ENCODE measurements at places on chromosomes 6 and 20.

GRCh38 chr6:3990692-3991491 is 88.0 kb downstream of the FAM217A start:
- peak; percentile 47 for DNase-seq

DNA sequence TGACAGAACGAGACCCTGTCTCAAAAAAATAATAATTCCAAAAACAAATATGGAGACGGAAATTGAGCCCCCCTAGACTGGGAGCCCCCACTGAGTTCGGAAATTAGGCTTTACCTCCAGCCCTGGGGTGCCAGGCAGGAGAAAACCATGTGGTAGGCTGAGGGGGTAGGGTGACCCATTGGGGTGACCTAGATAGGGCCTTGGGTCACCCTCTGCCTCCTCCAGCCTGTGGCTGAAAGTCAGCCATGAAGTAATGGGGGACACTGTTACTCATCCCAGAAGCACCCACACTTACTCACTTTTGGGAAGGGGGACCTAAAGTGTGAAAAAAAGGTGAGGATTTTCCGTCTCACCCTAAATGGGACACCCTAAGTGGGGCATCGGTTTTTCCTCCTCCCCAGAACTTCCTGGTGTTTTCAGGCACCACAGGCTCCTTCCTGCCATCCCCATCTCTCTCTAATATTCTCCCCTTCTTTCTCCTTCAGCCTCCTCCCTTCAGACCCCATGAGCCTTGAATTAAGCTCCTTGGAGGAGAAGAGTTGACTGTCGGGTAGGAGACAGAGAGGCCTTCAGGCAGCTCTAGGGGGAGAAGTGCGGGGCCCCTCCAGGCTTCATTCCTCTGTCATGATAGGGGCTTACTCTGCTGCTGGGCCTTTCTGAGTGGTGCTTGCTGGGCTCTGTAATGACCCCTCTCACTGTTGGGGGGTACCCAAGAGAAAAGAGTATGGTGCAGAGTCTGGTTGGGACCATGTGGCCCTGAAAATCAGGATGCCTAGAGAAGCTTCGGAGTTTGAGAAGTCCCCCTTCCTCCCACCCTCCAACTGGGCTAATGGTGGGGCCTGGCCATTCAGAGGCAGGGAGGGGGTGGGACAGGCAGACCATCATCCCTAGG is 2.4 kb downstream of the LTB start:
- DNase-seq: no peak

DNA sequence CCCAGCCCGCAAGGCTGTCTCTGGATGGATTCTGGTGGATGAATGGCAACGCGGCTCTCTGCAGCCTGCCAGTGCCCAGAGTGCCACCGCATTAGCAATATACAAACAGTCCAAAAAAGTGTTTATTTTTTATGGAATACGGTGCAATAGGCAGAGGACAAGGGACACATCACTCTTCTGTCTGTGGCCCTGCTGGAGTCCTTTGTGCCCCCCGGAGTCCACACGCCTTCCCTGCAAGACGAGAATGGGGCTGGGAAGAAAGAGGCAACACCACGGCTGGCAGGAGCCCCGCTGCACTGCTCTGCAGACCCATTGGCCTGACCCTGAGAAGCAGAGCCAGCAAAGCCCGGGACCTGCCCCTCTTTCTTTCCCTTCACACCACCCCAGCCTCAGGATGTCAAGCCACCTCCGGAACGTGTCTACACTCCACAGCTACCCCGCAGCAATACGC is 196.3 kb downstream of the SYNDIG1 start:
- no peak for DNase-seq

DNA sequence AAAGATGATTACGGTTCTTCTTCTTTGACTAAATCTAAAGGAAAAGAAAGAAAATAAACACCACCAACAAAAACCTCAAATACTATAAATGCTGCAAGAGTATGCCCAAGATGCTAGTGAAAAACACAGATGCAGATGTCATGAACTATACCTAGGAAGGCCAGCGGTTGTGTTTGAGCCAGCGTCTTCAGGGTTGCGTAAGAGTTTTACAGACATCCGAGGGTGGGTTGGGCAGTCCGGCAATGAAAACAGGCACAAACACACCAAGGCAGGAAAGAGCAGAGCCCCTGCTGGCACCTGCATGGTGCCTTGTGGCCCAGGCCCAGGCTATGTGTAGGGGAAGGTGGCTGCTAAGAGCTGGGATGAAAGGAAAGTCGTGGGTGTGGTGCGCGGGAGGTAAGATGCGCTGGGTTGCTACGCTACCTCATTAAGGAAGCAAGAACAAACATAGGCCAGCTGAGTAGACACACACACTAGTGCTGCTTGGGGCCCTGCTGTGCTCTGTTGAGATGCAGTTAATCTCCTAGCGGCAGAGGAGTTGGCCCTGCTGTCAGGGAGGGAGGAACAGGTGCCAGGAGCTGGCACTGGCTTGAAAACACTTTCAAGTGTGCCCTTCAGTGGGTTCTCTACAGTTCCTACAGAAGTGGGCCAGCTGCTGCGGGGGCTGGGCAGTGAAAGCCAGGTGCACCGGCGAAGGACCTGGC is 170.2 kb upstream of the PLN start:
- no peak for DNase-seq

- DNase-seq: no peak
These were observed 248.5 kb downstream of the BTBD3 start for GRCh38 chr20:12166053-12166717.

DNA sequence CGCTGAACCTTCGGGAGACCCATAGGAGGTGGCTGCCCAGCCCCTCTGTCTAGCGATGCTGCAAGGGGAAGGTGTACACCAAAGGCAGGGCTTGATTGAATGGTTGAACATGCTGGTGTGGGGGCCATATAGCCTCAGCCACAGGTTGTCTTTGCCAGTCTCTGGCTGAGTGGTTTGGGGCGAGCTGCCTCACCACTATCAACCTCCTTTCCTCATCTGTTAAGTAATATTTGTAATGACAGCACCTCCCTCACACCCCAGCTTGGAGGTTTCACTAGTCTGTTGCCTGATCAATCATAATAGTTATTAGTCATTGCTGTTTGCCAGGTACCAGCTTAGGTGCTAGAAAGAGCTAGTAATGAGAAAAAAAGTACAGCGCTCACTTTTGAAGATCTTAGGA is 11.8 kb upstream of the ZNF831 start:
- no peak for DNase-seq

All from HL-60 (cell line).